ENCODE measurements at places on chromosomes 7 and 10.

DNA sequence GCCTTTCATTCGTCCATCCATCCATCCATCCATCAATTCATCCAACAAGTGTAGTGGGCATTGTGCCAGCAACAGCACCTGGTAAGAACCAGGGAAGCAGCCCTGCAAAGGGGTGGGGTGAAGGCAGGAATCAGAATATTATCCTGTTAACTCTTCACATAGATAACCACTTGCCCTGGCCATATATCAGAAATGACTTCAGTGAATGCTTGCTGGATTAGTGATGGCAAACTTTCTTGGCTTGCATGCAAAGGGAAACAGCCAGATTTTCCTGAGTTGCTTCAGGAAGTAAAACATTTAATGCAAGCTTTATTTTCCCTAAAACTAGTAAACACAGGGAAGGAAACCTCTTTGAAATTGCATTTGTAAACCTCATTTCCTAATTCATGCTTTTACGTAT is 743 bp downstream of the OR2A5 start:
- no peak for DNase-seq

DNA sequence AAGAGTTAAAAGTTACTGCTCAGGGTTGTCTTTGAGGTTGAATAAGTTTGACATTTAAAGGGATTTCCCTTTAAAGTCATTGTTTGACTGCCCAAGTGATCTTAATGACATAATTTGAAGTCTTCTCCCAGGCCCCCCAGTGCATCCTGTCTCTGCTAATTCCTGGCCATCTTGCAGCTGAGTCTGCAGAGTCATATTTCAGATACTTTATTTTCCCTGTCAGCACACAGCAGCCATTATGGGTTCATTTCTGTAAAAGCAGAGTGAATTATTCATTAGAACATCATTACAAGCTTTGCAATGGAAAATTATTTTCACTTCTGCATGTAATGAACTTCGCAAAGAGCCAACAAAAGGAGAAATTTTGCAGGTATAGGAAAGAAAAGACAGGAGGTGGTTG is 536.6 kb downstream of the GALNT17 start:
- DNase-seq = no peak

DNA sequence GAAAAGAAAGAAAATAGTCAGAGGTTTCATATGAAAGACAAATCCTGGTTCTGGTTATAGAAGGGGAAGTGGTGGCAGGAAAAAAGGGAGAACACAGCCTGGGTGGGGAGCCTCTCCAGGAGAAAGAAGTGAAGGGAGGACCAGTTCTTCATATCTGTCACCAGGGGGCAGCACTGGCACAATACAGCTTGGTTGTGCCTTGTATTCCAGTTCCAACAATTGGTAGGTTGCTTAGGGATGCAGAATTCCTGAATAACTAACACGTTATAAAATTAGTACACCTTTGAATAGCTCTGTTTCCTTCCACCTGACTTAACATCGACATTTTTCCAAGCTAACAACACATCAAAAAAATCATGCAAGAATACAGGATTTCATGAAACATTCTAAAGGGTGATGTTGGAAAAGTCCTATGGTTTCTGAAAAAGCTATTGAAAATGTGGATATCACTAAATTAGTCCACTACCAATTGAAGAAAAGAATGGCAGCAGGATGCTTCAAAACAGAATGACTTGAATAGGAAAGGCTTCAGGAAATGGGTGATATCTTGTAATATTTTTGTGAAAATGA is 52.9 kb downstream of the CYP26A1 start:
- no peak for DNase-seq

GRCh38 chr10:112336556-112337201 is 37.2 kb upstream of the ACSL5 start:
- no peak for DNase-seq

- no peak for DNase-seq
Observed at GRCh38 chr7:64494912-64495461, 67.9 kb downstream of the ZNF680 start.

DNA sequence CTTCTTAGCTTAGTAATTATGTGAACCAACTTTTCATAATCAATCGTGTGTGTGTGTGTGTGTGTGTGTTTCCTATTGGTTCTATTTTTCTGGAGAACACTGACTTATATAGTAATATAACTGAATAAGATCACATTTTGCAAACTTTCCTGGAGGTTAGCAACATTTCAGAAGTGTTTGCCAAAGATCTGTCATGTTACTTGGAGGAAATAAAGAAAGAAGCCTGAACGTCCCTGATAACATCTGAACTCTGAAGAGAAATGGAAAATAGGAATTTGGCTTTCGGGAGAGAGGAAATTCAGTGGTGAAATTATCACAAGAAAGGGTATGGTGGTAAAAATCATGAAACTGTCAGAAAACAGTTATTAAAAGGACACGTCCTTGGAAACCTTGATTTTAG is 984.4 kb upstream of the AUTS2 start:
- no peak for DNase-seq

- DNase-seq = no peak
Observed at GRCh38 chr7:107939573-107940489, 48.8 kb downstream of the DLD start.

- DNase-seq = no peak
Observed at GRCh38 chr7:153401795-153402720, 642.5 kb downstream of the ACTR3B start.

DNA sequence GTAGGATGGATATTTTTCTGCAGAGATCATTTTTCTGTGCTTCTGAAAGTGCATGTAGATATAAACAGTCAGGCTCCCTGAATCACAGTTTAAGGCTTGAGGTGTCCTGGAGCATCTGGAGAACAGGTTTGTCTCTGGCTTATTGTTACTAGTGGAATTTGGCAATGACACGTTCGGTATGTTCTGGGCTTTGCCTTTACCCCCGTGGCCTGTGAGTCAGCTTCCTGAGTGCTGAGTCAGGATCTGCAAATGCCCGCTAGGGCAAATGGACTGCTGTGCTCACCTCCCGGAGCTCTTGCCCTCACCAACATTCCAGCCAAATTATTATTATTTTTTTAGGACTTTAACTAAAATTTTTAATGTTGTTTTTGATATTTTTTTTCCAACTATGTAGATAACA is 192.5 kb upstream of the PRSS1 start:
- no peak for DNase-seq

DNA sequence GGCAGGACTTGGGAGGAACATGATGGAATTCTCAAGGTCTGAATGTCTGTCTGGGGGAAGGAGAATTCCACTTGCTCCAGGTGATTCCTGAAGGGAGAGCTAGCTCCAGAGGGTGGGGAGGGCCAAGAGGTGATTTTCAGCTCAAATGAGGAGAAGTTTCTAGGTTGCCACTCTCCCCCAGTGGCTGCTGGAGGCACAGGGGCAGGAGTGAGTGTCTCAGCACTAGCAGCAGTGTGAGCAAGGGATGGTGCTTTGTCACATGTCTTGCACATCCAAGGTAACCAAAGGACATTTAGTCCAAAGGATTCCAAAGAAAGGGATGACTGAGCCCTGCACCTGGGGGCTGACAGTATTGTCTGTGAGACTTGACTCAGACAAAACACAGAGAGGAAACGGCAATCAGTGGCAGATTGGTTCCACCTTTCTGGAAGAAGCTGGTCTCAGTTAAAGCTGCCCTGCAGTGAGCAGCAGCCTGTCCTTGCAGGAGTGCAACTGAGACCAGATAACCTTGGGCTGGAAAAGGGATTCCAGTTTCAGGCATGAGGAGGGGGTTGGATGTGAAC is 51.2 kb upstream of the PCBD1 start:
- no peak for DNase-seq

- DNase-seq = no peak
Observed at GRCh38 chr10:113979409-113979808, 64.3 kb upstream of the ADRB1 start.

GRCh38 chr10:20485554-20485953 is 411.6 kb downstream of the NEBL start:
- peak; percentile 40 for DNase-seq

DNA sequence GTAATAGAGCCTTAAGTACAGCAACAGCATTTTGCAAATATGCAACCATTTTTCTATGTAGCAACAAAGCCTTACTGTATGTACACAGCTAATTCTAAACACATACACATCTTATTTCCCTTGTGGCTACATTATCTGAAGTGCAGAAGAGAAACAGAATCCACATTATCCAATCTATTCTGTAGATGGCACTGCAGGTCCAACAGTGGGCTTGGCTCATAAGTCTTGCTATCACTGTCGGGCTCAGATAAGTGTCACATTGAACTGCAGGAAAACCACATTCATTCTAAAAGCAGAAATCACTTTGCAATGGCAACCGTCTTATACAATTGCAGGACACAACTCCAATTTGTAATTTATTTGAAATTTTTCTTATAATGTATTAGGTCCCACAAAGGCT is 109.8 kb upstream of the NOBOX start:
- peak; percentile 57 for DNase-seq

DNA sequence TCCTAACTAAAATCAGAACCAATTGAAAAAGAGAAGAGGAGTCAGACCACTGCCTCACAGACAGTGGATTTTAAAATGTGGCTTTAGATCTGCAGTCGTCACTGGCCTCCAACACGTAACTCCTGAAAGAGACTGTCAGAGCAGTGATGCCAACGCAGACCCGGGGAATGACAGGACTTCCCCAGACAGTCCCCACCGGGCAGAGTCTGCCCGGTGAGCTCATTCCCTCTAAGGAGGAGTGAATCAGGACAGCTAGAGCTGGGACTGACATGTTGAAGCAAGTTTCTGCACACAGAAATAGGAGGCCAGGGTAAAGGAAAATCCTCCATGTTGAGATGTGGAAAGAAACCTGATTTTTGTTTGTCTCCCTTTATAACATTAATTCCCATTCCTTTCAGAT is 105.0 kb downstream of the TES start:
- DNase-seq = no peak

GRCh38 chr10:93495654-93496321 is 624 bp upstream of the CEP55 start:
- DNase-seq = peak; percentile 68

GRCh38 chr7:155805826-155806095 is 6.5 kb downstream of the SHH start:
- no peak for DNase-seq

DNA sequence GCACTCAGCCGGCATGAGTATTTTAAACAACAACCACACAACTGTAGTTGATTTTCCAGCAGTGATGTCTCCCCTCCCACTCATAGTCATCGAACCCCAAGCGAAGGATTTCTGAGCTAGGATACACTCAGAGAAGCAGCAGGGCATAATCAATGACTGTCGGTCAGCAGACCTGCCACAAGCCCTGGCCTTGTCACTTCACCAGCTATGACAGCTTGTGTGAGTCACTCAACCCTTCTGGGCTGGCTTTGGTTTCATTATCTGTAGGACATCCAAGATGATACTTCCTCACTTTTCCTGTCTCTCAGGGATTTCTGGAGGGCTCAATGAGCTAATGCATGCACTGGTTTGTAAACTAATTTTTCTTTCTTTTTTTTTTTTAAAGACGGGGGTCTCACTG is 22.0 kb upstream of the UBE3C start:
- no peak for DNase-seq

DNA sequence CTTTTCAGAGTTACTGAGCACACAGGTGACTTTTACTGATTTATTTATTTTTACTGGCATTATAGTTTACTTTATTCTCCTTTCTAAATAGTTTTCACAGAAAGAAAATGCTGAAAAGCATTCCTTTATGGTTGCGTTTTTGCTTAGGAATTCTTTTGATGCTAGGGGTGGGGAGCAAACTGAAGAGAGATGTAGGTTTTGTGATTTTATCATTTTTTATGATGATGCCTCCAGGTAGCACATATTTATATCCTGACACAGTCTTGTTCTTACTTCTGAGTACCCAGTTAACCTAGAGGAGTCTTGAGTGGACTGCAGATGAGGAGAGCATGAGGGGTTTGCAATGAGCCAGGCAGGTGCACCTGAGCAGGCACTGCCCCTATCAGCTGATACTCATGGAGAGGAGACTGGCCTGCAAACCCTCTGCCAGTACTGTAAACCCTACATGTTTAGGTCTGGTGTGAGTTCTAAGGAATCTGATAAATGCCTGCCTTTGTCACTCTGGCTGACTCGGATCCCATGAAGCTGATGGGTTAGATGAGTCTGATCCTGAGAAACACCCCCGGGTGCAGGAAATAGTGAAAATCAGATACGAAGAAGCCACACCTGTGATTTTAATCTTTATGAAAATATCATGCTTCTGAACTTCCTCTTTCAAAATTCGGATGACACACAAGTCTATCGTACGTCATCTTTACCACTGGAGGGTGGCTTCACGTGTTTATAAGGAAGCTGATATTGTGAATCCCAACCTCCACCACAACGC is 302.9 kb downstream of the WDR37 start:
- no peak for DNase-seq

- DNase-seq = no peak
Observed at GRCh38 chr10:43700306-43700705, 51.6 kb upstream of the ZNF32 start.

GRCh38 chr10:3094609-3095036 is 27.3 kb downstream of the PFKP start:
- no peak for DNase-seq

DNA sequence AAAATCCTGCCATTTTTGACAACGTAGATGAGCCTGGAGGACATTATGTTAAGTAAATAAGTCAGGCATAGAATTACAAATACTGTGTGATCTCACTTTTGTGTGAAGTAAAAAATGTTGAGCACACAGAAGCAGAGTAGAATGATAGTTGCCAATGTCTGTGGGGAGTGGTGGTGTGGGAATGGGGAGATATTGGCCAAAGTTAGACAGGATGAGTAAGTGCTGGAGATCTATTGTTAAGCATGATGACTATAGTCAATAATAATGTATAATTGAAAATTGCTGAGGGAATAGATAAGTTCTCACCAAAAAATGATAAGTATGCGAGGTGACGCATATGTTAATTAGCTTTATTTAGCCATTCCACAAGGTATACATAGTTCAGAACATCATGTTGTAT is 92.0 kb downstream of the GPR85 start:
- no peak for DNase-seq

DNA sequence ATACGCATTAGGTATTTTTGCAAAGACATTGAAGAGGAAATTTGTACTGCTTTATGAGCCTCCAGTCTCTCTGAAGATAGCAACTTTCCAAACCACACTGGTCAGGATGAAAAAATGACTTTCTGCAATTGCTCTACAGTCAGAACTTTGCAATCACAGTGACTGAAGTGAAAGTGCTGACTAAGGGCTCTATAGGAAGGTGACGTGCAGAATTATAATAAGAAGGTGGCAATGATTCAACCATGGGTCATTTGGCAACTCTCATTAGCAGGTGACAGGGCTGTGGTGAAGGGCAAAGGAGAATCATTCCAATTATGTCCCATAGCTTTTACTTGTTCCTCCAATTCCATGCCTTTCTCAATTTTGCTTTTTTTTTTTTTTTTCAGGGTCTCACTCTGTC is 311.0 kb downstream of the ANKRD30A start:
- no peak for DNase-seq

GRCh38 chr7:2495418-2496299 is 19.5 kb upstream of the GRIFIN start:
- peak; percentile 47 for DNase-seq

DNA sequence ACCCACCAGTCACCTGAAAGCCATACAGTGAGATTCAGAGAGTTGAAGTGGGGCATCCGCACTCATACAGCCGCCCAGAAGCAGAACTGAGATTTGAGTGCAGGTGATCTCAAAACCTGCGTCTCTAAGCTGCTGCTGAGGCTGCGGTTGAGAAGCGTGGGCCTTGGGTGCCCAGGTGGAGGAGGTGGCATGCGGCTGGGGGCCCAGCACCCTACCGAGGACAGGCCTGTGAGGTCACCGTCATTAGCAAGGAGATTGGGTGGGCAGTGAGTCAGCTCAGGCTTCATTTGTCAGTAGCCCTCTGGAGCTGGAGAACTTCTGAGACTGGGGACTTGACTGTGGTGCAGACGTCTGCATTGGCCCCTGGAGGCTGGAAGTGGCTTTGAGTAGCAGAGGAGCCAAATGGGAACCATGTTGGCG is 29.8 kb downstream of the ZMIZ1 start:
- DNase-seq = no peak

GRCh38 chr10:24229909-24230308 is 21.0 kb downstream of the KIAA1217 start:
- DNase-seq = no peak
